ENCODE measurements at places on chromosomes 3 and 15.

DNA sequence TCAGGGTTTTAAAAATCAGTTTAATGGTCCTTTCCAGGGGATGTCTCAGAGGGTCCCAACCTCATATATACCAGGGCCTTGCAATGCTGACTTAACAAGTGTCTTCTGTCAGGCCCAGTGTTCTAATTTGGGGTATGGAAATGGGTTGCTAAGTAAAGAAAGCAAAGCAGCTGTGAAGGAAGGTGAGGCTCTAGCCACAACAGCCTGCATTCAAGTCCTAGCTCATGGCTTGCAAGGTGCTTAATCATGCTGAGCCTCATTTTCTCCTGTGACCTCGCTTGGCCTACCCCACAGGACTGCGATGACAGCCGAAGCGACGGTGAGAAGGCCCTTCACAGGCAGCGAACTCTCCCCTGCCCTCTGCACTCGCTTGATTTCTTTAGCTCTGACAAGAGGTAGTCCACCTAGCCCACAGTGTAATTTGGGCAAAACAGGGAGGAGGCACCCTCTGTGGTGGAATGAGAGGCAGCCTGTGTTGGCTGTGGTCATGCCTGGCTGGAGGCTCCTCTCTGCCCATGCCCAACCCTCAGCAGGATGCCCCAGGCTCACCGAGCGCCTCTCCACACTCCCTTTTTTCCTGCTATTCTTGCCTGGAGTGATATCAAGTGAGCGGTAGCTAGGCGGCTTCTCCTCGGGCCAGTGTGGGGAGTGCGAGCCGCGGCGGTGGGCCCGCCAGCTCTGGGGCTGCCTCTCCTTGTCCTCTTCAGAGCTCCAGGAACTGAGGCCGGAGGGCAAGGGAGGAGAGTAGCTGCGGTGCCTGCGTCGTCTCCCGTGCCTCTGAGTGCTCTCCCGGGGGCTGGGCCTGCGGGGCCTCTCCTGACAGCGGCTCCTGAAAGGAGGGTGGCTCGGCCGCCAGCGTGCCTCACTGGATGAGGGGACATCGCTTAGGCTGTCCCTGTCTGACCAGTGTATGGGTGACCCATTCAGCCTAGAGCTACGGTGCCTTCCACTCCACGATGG, 29.2 kb downstream of the ILDR1 start:
- peak; percentile 64 for DNase-seq

DNA sequence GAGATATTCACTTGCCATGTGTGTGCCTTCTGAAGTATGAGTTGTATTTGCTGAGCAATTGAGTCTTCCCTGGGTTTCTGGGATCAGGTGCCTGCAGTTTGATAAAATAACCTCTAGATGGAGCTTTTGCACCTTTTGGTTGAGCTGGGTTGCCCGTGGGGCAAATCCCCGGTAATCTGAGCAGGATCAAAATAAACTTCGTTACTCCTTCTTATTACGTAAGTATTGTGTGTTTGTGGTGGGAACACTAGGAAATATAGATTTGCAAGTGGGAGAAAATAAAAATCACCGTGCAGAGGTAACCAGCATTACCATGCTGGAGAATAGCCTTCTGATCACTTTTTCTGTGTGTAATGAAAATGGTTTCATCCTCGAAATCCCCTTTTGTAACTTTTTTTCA, 277.4 kb upstream of the NR2E3 start:
- DNase-seq, result no peak

GRCh38 chr3:123620343-123620742, 35.5 kb upstream of the HACD2 start:
- no peak for DNase-seq

DNA sequence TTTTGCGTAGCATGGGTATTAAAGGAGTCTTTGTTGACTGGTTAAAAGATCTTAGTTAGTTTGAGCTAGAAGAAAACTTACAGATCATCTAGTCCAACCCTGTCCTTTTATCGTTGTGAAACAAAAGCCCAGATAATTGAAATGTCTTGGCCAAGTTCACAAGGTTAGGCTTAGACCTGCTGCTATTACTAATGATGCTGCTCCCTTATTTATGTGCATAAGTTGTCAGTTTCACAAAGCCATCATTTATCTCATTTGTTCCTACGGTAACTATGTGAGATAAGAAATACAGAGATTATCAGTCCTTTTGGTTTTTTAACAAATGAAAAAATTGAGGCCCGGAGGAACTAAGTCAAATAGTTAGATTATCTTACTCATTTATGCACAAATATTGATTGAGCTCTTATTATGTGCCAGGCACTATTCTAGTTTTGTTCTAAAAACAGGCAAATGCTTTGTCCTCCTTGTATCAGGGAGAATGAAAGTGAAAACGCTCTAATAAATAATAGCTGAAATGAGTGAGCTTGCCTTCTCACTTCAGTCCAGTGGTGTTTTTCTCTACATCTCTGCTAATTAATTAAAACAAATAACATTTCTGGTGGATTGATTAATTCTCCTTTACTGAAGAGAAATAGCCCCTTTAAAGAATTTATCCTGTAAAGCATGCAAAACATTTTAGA, 49.1 kb upstream of the TPRG1 start:
- DNase-seq, result no peak

- DNase-seq, result no peak
Observed at GRCh38 chr3:128753715-128754114, 27.7 kb downstream of the RAB7A start.

GRCh38 chr15:61339516-61339915, 110.4 kb upstream of the RORA start:
- no peak for DNase-seq

DNA sequence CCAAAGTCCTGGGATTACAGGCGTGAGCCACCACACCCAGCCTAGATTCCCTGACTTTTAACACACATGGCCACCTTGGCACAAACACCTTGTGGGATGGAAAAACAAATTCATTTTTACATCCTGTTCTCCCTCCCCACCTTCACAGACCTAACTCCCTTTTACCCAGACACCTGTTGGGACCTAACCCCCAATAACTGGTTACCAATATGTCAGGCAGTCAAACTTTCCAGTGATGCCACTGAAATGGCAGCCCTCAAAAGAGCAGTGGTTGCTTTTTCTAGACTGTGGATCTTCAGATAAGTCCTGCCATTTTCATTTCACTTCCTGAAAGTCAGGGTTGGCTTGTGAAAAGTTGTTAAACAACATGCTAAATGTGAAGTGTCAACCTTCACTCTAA, 34.9 kb downstream of the SIN3A start:
- DNase-seq, result no peak

DNA sequence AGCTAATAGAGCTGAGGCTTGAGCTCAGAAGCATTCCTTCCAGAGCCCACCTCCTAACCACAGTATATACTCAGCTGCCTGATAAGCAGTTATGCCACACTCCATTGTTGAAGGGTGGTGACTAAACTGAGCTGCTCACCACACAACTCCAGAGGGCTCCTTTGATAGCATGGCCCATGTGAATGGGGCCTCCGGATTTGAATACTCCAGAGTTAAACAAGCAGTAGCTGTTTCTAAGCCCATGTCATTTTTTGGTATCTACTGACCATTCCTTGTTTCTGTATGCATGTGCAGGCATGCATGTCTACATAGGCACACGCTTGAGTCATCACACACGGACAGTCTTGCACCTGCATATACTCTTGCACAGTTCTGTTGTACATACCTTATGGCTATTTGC, 28.9 kb downstream of the IGSF10 start:
- no peak for DNase-seq

DNA sequence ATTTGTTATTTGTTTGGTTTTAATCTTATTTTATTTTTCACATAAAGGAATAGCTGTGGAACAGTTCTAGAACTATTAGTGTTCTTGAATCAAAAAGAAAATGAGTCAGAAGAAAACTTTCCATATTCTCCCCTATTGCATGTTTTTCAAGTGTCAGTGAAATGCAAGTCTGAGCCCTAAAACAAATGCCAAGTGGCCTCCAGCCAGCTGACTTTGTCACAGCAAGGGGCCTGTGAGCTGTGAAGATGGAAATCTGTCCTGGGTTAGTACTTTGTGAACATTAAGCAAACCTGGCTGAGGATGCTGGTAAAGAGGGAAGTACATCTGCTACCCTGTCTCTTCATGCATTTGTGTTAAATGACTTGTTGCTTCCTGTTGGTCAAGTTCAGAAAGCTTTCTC, 14.2 kb downstream of the LRRC49 start:
- DNase-seq, result no peak

DNA sequence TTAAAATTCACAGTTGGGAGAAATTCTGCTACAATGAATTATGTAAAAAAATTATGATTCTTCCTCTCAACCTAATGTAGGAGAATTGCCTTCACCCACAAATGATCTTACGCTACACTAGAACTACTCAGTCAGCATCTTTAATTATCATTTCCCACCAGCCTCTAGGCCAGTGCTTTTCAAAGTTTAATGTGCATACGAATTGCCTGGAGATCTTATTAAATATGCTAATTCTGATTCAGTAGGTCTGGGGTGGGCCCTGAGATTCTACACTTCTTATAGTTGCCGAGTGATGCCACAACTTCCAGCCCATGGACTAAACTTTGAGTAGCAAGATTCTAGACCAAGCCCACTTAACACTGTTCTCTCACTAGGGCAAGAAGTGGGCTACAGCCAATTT, 236.9 kb upstream of the ICE2 start:
- DNase-seq, result no peak

DNA sequence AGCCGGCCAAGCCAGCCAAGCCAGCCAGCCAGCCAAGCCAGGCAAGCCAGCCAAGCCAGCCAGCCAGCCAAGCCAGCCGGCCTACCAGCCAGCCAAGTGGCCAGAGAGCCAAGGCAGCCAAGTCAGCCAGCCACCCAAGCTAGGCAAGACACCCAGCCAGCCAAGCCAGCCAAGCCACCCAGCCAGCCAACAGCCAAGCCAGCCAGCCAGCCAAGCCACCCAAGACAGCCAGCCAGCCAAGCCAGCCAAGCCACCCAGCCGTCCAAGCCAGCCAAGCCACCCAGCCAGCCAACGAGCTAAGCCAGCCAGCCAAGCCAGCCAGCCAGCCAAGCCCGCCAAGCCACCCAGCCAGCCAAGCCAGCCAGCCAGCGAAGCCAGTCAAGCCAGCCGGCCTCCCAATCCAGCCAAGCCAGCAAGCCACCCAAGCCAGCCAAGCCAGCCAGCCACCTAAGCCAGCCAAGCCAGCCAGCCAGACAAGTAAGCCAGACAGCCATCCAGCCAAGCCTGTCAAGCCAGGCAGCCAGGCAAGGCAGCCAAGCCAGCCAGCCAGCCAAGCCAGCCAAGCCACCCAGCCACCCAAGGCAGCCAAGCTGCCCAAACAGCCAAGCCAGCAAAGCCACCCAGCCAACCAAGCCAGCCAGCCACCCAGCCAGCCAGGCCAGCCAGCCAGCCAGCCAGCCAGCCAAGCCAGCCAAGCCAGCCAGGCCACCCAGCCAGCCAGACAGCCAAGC, 200.5 kb downstream of the GOLGA6L6 start:
- no peak for DNase-seq

- no peak for DNase-seq
Observed at GRCh38 chr3:133535971-133536881, 37.3 kb upstream of the CDV3 start.

DNA sequence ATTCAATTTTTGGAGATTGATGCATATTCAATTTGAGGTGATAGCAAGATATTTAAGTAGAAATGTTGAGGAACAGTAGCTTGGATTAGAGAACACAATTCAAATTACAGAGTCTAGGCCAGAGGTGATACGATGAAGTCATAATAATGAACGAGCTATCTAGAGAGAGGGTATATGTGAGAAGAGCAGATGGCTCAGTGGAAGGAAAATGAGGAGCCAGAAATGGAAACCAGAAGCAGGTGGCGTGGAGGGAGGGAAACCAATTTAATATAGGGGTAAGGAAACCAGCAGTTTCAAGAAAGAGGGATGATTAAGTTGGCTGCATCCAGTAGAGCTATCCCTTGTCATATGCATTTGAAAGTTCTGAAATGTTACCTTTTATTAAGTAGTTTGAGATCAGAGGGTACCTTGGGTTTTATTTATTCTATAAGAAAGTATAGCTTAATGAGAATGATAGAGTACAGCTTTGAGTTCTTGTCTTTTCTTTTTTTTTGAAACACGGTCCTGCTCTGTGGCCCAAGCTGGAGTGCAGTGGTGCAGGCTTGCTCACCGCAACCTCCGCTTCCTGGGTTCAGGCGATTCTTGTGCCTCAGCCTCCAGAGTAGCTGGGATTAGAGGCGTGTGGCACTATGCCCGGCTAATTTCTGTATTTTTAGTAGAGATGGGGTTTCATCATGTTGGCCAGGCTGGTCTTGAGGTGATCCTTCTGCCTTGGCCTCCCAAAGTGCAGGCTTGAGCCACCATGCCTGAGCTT, 22.1 kb downstream of the NCK1 start:
- no peak for DNase-seq

GRCh38 chr3:129656659-129657247, 50.3 kb upstream of the PLXND1 start:
- DNase-seq, result no peak

GRCh38 chr3:68007621-68008226, 353.3 kb upstream of the SUCLG2 start:
- DNase-seq, result no peak

DNA sequence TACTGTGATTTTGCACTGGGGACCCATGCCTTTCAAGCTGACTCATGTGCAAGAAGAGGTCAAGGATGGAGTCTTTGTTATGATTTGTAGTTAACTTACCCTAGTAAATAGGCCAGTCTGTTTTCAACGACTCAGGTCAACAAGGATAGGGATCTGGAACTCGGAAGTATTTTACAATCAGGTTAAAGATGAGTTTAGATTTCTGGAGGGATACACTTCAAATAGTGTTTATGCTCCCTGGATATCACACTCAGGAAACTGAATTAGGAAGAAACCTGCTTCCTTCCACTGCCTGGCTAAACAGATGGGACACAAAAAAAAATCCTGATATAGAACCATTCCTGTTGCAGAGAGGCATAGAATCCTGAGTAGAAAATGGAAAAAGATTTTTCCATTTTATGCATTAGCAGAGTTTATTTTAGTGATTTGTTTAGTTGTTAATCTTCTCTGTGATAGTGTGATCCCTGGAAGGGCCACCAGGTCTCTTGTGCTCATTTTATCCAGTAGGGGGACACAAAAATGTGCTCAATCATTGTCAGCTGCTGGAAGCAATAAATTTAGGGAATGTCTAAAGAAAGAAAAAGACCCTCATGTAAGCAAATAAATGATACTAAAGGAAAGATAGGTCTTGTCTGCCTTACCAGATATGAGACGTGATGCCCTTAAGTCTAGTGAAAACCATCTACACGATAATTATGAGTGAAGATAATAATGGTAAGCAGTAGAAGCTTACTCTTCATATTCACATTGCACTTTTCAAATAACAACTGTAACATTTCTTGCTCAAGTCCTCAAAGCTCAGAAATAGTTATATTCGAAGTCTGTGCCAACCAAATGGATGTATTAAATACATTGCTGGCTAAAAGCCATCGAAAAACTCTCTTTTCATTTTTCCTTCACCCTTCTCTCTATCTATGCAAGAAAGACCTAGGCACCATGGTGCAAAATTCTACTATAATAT, 452.1 kb upstream of the KCNMB2 start:
- no peak for DNase-seq

- no peak for DNase-seq
Observed at GRCh38 chr3:58521917-58522631, 14.9 kb downstream of the ACOX2 start.

DNA sequence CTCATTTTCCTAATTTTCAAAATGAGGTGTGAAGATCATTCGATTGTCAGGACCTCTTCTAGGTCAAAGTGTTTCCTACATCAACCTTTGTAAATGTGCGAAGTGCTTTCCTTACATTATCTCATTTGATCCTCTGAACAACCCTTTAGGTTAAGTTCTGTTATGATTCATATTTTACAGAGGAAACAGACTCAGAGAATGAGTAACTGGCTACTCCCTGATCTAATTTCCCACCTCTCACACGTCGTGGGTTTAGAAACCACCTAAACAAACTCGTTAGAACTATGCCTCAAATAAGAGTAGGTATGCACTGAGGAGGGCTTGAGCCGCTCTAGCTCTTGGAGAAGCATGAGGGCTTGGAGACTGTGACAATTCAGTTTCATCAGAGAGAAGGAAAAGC, 148.6 kb downstream of the CD47 start:
- DNase-seq, result no peak
